RWPE1 (cell line): ENCODE measurements at places on chromosomes 2 and 18.

DNA sequence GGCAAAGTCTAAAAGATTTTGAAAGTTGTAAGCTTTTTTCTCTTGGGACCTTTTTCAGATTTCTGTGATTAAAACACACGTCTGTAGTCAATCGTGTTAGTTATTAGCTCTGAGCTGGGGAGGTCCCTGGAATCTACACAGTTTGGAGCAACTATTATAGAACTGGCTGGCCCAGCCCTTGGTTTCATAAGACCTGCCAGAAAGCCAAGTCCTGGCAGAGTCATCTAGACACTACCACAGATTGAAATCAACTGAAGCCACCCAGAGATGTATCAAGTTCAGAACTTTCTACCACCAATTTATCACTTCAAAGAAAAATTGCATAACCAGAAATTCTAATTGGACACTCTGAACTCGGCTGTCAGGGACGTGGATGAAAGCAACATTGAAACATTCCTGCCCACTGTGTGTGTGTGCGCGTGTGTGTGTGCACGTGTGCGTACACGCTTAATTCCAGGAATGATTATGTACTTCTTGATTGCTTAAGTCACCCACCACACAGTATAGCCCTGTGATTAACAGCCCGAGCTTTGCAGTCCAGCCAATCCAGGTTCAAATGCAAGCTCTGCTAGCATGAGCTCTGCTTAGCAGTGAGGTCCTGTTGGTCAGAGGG is 126.3 kb downstream of the TPGS2 start:
- no peak for DNase-seq

- DNase-seq: peak; percentile 77
Observed at GRCh38 chr2:46481198-46482193, 2.1 kb downstream of the TMEM247 start.

GRCh38 chr18:27223526-27224291 is 38.6 kb upstream of the CHST9 start:
- DNase-seq: no peak

DNA sequence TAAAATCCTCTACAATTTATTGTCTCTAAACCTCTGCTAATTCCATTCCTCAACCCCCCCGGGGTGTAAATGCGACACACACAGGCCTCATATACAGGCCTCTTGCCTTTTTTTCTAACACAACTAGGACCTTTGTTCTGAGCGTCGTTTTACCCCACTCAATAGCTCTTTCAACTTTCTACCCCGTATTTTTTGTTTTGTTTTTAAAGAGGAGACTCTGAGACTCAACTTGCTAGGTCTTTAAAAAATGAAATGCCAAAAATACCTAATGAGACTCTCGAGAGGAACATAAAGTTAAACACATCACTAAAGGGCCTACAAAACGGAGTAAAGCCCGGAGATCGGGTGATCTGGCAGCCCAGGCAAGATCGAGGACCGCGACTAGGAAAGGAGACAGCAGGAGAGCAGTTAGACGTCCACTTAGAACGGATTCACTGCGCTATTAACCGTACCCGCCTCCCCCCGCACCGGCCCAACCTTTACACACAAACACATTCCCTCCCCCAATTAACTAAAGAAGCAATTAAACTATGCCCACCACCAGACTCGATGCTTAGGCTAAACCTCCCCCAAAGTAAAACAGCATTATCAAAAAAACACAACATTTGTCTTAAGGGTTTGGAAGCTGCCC is 1.7 kb downstream of the TRIP12 start:
- no peak for DNase-seq

- DNase-seq: no peak
Observed at GRCh38 chr2:136384531-136385303, 266.8 kb upstream of the CXCR4 start.

DNA sequence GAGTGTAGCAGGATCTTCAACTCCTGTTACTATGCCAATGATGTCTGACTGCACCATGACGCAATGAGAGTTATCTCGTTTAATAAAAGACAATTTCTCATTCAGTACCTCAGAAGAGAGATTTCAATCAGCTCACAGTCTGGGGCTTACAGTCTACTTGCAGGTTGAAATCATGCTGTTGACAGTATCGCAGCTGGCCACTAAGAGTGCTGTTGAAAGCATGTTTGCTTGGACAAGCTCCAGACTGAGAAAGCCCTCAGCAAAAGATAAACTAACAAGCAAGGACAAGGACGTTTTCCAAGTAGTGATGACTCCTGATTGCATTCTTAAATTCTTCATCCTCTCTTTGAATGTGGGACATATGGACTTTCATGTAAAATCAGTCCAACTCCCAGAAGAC is 145.2 kb upstream of the SYT4 start:
- no peak for DNase-seq

- DNase-seq: no peak
Observed at GRCh38 chr2:55012672-55013484, 37.4 kb downstream of the RTN4 start.

- DNase-seq: peak; percentile 57
Observed at GRCh38 chr2:27191070-27191829, 20.6 kb upstream of the ATRAID start.

- DNase-seq: no peak
Observed at GRCh38 chr18:54716586-54716985, 111.7 kb upstream of the RAB27B start.

DNA sequence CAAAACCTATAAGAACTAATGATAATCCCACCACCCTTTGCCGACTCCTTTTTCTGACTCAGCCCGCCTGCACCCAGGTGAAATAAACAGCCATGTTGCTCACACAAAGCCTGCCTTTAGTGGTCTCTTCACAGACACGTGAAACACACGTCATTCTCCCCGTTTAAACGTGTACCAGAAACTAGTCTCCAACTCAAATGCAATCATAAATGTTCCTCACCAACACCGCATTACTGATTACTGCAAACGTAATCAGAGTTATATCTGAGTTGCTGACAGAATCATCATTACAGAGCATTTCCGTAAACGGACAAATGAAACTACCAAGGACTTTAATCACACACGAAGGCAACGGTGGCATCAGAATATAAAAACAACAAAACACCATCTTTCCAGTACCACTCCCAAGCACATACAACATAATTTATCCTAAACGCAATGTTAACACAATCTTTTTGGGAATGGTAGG is 1.9 kb downstream of the CLK1 start:
- no peak for DNase-seq

DNA sequence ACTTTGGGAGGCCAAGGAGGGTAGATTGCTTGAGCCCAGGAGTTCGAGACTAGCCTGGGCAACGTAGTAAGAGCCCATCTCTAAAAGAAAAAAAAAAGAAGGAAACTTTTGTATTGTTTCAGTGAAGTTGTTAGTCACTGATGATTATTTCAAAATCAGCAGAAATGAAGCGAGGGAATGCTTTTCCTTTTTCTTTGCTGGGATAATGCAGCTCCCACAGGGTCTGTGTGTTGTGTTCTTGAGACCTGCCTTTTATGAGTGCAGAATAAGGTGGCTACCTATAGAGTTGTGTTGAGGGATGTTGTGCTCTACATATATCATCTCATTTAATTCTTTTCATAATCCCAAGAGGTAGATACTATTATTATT is 11.7 kb downstream of the TM4SF20 start:
- DNase-seq: no peak

DNA sequence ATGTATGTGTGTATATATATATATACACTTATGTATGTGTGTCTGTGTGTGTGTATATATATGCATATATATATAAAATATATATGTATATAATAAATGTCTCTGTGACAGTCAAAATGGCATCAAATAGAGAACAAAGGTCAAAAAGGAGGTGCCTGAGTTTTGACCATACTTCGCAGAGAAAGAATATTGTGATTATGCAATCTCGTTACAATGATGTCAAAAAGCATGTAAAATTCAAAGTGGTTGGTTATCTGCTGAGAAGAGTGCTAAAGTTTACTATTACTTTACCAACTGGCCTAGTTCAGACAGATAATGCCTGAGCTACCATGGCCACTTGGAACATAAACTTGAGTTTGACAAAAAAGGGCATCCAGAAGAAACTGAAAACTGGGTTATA is 375.0 kb downstream of the NBAS start:
- no peak for DNase-seq

DNA sequence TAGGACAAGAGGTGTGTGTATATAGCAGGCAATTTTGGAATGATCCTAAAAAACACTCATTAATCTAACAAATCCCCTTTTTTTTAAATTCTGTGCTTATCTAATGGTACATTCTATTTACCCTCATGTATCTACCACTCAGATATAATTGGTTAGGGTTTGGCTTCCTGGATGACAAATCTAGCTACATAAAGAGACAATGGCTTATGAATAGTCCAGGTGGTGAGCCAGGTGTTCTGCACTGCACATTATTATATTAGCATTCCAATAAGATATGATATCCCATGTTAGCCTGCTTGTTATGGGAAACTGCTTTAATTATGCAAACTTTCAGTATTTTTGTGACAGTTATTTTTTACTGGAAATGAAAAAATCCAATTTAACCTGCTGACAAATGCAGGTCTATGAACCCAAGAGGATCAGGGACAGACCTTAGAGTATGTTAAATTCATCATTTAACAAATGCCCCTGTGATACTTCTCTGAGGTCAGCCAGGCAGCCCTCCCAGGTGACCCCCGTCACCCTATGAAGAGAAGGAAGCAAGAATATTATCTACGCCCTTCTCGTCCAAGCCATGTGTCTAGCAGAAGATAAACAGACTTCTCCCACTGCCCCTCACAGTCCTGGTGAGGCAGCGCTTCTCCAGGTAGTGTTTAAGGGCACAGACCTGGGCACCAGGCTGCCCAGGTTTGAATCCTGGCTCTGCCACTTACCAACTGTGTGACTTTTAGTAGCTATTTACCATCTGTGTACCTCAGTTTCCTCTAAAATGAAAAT is 83.0 kb downstream of the ADD2 start:
- no peak for DNase-seq

DNA sequence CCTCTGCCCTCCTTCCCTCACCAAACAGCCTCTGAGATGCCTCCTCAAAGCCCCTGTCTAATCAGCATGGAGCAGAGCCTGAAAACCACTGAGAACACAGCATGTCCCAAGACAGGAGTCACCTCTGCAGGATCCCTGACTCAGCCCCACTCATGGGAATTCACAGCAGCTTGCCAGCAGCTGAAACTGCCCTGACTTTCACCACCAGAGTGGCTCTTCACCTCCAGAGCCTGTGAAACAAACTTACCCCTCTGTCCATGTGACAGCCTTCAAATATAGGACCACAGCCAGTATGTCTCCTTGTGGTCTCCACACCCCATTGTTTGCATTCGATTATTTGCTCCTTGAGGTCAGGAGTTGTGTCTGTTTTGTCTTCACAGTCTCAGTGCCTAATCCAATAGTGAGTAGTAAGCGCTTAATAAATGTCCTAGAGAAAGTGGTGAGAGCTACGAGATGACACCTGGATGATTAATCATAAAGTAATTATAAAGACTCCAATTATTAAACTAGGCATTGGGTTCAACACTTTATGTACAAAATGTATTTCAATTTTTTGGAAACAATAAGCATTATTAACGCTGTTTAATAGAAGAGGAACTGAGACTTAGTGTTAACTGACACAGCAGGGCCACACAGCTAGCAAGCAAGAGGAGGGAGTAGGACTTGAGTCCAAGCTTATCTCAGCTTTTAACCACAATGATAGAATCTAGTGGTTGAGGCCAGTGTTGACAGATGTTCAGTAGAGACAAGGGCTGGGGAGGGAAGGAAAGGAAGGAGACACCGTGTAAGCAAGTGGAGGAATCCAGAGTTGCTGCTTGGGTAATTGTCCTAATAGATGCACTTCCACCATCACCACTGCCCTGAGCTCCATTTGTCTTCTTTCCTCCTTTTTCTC is 358.7 kb upstream of the TNP1 start:
- no peak for DNase-seq

DNA sequence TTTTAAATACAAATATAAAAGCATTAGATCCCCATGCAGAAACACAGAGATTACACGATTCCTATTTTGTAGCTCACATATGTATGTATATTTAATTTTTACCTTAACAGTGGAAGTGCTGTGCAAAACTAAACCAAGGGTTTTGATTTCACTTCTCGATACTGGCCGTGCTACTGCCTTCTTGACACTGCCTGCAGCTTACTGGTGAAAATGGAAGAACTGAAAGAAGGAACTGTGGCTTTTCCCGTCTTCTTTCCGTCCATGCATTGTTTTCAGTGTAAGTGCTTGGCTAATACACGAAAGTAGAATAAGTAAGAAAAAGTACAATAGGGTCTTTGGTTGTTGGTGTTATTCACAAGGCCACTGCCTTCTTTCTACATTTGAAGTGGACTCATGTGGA is 129.5 kb downstream of the NDUFA10 start:
- no peak for DNase-seq

DNA sequence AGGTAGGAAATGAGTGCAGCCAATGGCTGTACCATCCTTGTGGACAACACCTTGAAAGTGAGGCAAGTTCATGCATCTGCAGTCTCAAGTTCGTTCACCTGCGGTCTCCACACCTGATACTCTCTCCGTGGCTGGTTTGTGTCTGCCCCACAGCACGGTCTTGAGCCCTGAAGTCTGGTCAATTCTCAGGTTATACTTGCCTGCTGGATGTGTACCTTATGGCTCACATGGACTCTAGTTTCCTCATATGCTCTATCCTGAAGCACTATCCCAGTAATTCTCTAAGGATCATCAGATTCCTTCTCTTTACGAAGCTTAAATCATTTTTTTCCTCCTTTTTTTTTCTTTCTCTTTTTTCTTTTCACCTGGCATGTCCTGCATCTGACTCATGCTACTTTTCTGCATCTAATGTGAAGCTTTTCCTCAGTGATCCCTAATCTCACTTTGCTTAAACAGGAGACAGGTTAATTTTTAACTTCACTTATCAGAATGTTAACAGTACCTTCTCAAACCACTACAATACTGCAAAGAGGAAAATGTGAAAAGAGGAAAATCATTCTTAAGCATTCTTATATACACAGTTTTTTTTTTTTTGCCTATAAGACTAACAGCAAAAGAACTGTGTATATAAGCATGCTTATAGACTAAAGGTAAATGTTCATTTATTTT is 511.2 kb downstream of the SOX11 start:
- no peak for DNase-seq

DNA sequence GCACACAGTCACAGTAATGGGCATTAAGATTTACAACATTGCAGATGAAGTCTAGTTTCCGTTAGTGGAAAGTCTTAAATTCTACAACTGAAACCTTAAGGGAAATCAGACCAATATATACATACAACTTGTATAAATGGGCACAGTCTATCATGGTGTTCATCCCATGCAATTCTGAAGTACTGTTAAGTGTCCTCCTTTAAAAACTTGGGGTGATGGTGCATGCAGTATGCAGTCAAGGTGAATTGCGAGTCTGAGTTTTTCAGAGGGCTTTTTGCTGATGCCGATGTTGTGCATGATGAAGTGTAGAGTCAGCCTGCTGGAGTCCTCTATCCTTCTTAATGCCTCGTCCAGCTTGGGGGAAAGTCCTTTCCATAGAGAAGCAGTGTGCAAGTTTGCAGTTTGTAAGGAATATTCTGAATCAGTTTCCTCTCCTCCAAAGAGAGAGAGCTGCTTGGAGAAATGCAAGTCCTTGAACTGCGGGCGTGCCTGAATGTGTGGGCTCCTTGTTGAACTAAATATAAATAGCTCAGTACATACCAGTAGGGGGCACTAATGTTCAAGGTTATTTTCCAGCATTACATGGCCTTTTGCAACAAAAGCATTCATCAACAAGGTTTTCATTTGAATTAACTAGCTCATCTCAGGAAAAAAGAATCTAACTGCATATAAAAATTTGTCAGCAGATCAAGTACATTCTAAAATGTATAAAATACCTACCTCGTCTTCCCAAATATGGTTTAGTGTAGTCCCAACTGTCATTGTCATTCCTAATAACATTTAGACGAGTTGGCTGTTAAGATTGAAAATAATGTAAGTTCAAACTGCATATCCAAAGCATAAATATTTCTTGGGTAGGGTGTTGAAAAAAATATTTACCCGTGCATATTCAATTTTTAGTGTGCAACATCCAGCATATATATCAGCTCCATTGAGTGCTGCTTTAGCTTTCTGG is 21.3 kb downstream of the HNRNPLL start:
- DNase-seq: no peak
